GM04503 (cell line): ENCODE measurements at places on chromosomes 6 and 20.

GRCh38 chr6:98871057-98871456, 36.7 kb downstream of the POU3F2 start:
- peak; percentile 81 for DNase-seq

GRCh38 chr20:33649201-33649681, 12.9 kb upstream of the C20orf144 start:
- no peak for DNase-seq

DNA sequence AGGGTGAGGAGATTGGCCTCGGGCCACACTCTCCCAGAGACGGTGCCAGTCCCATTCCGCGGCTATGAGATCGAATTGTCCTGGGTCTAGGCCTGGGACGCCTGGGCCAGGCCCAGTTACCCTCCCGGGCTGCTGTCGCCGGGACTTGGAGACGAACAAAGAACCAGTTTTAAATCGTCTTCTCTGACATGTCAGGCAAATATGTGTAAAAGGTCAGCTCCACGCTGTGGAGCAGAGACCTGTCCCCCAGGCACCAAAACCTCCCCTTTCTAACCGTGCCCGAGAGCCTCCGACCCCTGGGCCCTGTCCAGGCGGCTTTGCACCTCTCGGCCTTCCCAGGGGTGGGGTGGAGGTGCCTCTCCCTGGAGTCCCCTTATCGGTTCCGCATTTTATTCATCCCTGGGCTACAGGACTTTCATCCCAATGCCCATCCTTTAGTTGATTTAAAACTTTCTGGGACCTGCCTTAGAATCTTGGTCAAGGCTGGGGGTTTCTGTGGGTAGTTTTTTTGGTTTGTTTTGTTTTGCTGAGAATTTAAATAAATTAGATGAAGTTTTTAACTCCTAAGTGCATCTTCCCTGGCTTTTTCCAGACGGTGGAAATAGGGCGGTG, 5.8 kb upstream of the TFAP2A start:
- DNase-seq = no peak

DNA sequence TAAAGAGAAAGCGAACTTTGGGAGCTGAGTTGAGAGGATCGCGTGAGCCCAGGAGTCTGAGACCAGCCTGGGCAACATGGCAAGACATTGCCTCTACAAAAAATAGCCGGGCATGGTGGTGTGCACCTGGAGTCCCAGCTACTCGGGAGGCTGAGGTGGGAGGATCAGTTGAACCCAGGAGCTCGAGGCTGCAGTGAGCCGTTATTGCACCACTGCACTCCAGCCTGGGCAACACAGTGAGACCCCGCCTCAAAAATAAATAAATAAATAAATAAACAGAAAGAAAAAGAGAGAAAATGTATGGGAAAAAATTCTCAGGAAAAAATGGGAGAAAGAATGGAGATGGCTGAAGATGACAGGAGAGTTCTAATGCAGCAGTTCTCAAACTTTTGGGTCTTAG, 2.5 kb downstream of the C20orf202 start:
- no peak for DNase-seq

- no peak for DNase-seq
Observed at GRCh38 chr6:79778816-79779215, 147.7 kb downstream of the SH3BGRL2 start.

DNA sequence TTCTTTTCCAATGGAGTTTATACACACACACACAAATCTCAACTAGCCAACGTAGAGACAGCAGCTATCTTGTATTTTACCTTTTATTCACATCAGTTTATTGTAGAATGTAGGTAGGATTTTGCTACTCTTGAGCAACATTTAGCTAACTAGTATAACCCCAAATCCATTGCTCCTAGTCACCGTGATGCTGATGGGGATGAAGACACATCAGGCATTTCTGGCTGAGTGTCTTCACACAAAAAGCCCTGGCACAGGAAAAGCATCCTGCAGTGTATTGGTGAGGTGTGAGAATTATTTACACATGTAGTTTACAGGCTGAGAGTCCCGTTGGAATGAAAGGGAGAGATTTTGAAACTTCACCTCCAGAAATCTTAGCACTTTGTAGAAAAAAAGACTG, 65.9 kb upstream of the FBXL4 start:
- DNase-seq = no peak

DNA sequence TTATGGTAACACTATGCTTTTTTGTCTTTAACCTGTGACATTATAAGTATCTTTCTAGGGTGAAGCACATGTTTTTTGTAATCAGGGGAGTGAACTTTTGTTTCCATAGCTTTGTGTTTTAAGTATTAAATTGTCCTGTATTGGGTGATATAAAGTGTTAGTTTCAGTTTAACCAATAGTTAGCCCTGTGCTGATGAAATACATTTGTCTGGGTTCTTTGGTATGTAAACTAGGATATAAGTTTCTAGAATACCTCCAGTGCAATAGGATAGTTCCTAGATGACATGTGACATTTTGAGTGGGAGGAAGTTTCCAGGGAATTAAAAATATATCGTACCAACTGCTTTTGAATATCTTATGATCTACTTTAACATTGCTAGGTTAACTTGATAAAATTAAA, 611.0 kb upstream of the MARCKS start:
- no peak for DNase-seq

DNA sequence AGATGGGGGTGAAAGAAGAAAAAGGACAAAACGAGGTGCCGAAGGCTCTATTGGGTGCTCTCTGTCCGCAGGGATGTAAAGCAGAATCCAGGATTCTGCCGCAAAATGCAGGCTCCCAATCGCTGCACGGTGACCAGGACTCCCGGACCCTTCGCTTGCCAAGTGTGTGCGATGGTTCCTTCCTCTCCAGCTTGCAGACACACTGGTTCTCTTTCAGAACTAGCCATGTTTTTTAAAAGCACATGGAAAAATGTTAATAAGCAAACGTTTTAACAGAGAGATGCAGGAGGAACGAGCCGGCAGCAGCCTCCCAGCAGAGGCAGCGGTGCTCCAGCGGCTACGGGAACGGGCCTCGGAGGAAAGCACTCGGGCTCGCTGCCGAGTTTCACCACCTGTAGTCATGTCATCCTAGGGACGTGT, 59.6 kb downstream of the ZNF831 start:
- DNase-seq = no peak

- no peak for DNase-seq
Observed at GRCh38 chr20:11255860-11256259, 582.1 kb upstream of the JAG1 start.

- DNase-seq = no peak
Observed at GRCh38 chr6:144123836-144124235, 26.5 kb upstream of the STX11 start.

DNA sequence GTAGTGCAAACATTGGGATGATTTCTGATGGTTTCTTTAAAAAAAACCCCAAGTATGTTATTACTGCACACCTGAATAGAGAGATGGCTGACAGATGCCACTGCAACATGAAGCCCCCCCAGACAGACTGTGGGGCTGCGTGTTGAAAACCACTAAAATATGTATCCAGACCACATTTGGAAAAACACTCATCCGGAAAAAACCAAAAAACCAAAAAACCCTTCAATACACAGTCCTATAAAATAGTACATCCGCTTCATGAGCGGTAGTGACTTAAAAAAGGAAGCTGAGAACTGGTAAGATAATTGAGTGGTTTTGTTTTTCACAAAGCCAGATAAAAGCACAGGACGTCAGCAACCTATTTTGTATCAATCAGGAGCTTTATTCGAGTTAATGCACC, 47.1 kb upstream of the EDN3 start:
- DNase-seq = no peak

- DNase-seq = no peak
Observed at GRCh38 chr6:6892744-6893583, 214.8 kb upstream of the RREB1 start.

DNA sequence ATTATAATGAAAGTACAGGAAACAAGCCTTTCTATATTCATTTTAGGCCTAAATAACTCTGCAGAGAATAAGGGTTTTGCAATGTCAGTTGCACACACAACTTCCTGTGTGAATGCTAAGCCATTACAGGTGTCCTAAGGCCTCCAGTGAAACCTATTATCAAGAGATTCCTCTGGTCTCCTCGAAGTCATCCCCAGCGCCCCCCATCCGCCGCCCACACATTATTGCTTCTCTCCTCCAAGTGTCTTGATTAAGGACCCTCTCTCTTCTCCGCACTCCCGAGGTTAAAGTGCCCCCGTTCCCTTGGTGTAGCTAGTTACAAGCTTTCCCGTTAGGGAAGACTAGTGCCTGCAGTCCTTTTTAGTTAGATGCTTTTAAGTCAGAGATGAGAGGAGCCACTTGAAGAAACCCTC, 1.3 kb downstream of the HIVEP2 start:
- DNase-seq = no peak

GRCh38 chr6:74658391-74658790, 547.5 kb downstream of the COL12A1 start:
- DNase-seq = no peak

- no peak for DNase-seq
Observed at GRCh38 chr6:87753131-87753685, 51.2 kb upstream of the AKIRIN2 start.

DNA sequence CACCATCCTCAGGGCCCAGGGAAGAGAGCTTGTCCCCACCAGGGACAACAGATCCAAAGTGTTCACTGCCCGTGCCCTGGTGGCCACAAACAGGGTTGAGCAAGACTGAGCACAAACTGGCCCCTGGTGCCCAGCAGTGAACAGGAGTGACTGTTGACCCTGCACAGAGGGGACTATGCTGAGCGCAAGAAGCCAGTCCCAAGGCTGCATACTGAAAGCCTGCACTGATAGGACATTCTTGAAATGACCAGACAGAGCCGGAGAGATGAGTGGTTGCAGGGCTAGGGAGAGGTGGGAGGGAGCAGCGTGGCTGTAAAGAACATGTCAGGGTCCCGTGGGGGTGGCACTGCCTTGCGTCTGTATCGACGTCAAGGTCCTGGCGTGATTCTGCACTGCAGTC, 2.9 kb upstream of the FNDC11 start:
- DNase-seq = no peak

DNA sequence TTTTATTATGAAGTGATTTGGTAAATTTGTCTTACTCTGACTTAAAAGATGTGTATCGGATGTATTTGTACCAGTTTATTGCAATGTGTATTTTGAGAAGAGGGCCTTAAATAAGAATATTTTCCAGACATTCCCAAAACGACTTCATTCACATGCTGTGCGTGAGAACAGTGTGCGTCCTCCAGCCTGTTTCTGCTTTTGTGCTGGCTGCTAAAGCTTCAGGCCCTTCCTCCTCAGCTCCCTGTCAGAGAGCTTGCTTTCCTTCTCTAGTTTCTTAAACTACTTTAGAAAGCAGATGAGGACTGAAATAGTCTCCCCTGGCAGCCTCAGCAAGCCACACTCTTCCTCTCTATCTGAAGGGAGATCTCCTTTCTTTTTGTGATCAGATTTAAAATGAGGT, 157.8 kb downstream of the SAMD5 start:
- DNase-seq = no peak

DNA sequence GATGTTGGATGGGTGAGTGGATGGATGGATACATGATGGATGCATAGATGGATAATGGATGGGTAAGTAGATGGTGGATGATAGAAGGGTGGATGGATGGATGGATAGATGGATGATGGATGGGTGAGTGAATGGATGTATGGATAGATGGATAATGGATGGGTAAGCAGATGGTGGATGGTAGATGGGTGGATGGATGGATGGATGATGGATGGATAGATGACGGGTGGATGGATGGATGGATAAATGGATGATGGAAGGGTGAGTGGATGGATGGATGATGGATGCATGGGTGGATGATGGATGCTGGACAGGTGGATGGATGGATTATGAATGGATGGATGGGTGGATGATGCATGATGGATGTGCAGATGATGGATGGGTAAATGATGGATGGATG, 175.5 kb downstream of the TAF4 start:
- no peak for DNase-seq

- no peak for DNase-seq
Observed at GRCh38 chr20:38685853-38686473, 38.3 kb upstream of the SLC32A1 start.

DNA sequence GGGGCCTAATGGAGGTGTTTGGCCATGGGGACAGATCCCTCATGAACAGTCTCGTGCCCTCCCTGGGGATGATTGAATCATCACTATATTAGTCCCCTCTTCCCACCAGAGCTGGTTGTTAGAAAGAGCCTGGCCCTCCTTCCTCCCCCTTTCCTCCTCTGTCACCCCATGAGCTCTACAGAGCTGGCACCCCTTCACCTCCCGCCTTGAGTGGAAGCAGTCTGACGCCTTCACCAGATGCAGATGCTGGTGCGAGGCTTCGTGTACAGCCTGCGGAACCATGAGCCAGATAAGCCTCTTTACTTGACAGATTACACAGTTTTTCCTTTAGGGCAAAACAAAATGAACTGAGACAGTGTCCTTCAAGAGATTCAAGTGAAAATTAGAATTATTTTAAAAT, 74.4 kb upstream of the RIPOR2 start:
- no peak for DNase-seq

- no peak for DNase-seq
Observed at GRCh38 chr20:63235399-63235983, at the start of gene BIRC7. BIRC7 (plus strand) TSS chr20:63235905; CDS start chr20:63236097, 192 bp downstream.

DNA sequence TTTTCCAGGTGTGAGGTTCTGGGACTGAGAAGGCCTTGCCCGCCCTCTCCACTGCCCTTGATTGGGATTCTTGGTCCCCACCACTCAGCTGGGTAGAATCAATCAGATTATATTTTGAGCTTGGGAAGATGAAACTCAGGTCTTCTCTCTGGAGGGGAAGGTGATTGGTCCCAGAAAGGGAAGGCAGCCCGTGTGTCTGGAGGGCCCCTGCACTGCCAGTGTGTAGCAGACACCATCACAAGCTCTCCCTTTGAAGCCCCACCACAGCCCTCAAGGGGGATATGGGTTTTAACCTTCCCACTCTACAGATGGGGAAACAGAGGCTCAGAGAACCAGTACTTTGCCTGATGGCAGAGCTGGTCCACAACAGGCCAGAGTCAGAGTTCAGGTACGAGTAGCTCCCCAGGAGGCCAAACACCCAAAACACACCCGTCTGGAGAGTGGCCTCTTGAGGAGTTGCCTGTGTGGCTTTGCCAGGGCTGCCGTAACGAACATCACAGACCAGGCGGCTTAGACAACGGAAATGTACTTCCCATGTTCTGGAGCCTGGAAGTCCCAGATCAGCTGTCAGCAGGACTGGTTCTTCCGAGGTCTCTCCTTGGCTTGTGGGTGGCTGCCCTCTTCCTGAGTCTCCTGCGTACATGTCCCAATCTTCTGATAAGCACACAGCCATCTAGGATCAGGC, 205.6 kb downstream of the SYNDIG1 start:
- no peak for DNase-seq

DNA sequence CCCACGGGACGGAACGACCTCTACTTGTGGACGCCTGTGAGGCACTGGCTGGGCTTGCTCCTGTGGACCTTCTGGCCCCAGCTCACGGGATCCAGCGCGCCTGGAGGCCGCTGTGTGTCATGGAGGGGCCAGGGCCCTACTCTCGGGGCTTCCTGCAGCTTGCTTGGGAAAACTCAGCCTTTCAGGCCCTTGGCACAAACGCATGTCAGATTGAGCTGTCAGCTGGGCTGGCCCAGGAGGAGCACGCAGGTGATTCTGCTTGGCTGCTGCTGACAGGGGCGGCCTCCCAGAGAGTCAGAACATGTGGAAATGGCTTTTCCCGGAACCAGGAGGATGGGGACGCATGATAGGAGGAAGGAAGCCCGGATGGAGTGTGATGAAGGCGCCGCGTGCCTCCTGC, 39.7 kb downstream of the TMEM181 start:
- DNase-seq = no peak

- no peak for DNase-seq
Observed at GRCh38 chr6:2632368-2632767, 118.4 kb downstream of the MYLK4 start.

GRCh38 chr20:52668626-52669025, 303.5 kb upstream of the TSHZ2 start:
- DNase-seq = no peak

GRCh38 chr20:57654363-57654997, 34.3 kb upstream of the ZBP1 start:
- peak; percentile 7 for DNase-seq
